ENCODE measurements at places on chromosomes 3 and 15.

GRCh38 chr15:68228971-68229385 lies 550 bp downstream of the CLN6 start:
- DNase-seq: no peak

DNA sequence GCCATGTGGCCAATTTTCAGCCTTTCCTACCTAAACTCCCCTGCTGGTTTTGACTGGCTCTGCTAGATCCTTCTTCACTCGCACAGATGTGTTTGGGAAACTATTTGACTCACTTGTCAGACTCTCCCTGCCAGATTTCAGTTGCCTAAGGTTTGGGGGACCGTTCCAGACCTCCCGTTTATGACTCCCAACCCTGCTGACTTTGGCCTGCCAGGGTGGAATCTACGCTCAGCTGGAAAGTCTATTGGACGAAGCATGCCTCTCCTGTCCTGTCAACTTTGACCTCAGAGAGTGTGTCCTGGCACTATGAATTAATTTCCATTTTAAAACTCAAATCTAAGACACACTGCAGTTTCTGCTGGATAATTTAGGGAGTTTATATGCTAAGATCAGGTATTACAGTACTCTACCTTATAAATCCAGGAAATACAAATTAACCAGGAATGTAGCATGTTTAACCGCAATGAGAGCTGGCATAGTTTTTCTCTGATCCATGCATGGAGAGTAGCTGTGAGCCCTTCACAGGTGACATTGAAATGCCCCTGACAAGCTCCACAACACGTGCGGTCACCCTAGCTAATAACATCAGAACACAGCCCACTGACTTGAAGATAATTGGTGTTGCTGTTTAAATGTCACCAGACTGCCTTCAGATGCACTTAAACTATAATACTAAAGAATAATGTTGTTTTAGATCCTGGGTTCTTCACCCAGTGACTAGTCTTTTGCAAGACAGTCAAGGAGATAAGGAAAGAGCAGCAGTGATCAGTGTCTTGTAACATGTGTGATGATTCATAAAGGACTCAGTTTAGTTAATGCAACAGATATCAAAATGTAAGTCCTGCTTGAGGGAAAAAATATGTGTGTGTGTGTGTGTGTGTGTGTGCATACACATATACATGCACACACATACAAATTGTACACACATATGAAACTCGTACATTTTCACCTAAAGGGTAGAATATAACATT lies 223.0 kb upstream of the MCTP2 start:
- no peak for DNase-seq

DNA sequence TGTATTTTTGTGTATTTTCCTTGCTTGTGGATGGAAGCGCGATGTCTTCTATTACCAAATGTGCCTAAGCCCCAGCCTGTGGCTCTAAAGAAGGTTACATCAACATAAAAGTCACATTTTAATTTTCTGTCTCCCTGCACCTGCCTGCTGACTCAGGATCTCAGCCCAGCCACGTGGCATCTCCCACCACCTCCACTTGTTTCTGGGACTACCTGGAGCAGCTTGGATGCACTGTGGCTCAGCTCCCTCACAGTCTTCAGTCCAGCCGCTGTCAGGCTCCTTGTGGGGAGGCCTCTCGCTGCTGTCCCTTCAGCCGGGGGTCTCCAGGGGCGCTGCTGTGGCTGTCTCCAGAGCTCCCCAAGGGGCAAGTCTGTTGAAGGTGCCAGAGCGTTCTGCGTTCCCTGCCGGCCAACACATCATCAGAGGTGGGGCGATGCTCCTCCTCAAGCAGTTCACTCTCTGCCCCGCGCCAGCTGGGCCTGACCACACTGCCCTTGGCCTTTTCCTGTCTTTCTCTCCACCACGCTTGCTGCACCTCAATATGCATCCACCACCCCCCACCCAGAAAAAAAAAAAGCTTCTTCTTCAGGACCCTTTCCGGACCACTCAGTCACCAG lies 47.7 kb upstream of the BDH1 start:
- DNase-seq: no peak

- no peak for DNase-seq
These were observed 140.2 kb upstream of the LYSMD4 start for GRCh38 chr15:99873451-99873850.

DNA sequence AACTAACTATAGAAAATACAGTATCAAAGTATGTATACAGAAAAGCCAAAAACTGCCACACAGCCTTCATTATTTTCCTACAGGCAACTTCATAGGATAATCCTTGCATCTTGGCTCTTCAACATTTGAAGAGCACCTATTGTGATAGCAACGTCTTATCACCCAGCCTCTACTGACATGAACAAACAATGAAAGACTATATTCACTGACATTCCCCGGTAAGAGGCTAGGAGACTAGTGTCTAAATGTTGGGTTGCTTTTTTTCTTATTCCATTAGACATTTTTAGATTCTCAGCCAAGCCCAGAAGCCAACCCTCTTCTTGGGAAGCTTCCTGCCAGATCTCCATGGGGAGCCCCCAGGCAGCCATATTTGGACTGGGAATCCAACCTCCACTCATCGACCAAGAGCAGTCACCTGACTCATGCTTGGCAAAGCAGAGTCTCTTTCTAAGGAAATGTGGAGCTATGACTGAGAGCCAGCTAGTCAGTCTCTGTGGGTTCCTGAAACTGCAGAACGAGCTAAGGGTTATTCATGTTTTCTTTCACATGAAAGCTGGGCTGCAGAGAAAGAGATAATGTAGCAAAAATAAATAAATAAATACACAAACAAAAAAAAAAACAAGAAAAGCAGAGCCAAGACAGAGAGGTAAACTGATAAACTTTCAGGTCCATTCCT lies 227.5 kb downstream of the MAGI1 start:
- no peak for DNase-seq

- peak; percentile 84 for DNase-seq
These were observed 52.2 kb downstream of the ABI3BP start for GRCh38 chr3:100941041-100941440.

- DNase-seq: peak; percentile 30
These were observed 5.3 kb upstream of the SPESP1 start for GRCh38 chr15:68924866-68925560.

DNA sequence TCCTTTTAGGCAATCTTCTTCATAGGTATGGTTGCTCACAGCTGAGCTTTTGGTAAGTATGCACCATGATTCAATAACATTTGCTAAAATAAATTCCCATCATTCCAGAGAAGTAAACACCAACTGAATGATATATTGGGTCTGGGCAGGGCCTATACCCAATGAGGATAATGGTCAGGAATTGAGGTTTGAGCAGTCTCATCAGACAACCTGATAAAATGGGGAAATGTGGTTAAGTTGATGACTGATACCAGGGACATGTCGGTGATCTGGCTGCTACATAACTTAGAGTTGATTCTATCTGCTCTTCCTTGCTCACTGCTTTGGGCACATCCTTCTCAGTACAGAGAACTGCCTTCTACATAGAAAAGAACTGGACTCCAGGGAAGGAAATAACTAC lies 92.9 kb downstream of the GPR156 start:
- no peak for DNase-seq

GRCh38 chr15:77369168-77369567 lies 50.7 kb downstream of the PEAK1 start:
- DNase-seq: no peak

GRCh38 chr3:187932530-187932929 lies 187.3 kb upstream of the BCL6 start:
- DNase-seq: no peak

DNA sequence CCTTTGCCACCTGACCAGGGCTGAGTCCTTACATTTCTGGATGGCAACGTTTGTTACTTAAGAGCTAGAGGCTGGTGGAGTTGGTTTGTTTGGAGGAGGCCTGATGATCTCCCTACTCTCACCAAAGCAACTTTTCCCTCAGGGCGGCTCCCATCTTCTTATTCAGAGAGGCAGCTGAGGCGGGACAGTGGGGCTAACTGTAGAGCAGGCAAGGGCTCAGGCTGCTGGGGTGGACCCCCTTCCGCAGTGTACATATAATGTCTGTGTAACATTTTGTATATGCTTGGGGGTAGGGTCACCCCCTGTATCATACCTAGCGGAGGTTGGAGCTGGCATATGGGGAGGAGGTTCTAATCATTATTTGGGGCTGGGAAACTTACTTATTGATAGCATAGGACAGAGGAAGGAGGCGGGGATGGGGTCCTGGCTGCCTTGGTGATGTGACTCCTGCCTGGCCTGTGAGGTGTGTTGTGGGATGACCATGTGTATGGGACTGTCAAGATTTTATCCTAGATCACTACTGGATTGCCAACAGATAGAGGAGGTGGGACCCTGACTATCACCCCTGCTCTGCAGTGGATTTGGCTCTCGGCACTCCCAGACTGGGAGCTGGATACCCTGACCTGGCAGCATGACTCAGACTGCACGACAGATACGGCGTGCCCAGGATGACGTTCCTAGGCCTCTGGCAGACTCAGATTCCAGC lies 52.5 kb upstream of the UBE2Q2 start:
- no peak for DNase-seq

GRCh38 chr3:163890661-163891060 lies 1187.6 kb downstream of the SI start:
- no peak for DNase-seq

DNA sequence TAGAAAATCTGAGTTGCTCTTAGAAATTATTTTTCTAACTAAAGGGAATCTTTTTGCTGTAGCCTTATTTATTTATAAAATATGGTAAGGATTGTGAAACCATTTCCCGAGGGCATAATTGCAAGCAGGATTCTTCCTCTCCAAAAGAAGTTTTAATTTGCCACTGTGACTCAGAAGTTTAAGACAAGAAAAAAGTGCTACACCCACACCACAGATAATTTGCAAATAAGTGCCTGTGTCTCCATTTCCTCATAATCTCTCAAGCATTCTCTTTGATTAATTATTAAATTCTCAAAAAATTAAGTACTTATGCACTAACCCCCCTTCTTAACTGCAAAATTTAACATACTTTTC lies 43.6 kb downstream of the RASA2 start:
- peak; percentile 61 for DNase-seq

DNA sequence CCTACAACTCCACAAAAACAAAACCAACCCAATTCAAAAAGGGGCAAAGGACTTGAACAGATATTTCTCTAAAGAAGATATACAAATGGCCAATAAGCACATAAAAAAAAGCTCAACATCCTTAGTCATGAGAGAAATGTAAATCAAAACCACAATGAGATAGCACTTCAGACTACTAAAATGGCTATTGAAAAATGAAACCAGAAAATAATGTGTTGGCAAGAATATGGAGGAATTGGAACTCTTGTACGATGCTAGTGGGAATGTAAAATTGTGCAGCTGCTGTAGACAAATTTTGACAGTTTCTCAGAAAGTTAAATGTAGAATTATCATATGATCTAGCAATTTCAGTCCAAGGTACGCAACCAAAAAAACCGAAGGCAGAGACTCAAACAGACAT lies 29.0 kb downstream of the KY start:
- no peak for DNase-seq

DNA sequence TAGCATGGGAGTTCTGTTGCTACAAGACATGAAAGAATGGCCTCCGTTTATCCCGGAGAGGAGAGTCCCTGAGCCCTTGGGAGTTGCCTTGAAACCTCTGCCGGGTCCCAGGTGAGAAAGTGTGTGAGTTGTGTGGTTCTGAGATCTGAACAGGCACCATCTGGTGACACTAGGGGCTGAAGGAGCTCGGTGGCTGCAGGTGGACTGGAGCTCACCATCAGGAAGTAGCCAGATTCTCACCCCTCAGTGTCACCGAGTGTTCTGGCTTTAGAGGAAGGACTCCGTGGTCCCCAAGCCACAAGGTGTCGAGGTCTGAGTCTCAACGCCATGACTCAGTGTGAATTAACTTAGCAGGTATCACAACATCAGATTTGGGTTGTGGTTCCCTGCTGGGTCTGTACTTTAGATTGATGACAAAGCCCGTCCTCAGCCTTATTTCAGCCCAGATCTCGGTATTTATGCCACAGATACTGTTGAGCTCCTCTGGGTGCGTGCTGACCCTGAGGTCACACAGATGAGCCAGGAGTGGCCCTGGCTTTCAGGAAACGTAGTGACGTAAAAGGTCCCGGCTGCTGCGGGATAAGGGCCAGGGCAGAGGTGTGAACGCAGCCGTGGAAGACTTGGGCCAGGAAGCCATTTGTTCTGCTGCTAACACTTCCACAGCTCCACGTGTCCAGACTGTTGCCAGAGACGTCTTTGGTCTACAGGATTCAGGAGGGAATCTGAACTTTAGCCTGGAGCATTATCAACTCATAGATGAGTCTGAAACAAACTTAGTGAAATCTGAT lies 54.4 kb downstream of the PGPEP1L start:
- DNase-seq: no peak

- DNase-seq: no peak
These were observed 221.8 kb upstream of the SUCLG2 start for GRCh38 chr3:67876261-67876660.

GRCh38 chr3:193809106-193809505 lies 216.1 kb downstream of the OPA1 start:
- DNase-seq: no peak

- DNase-seq: no peak
These were observed 2.4 kb downstream of the ANPEP start for GRCh38 chr15:89812011-89812846.

DNA sequence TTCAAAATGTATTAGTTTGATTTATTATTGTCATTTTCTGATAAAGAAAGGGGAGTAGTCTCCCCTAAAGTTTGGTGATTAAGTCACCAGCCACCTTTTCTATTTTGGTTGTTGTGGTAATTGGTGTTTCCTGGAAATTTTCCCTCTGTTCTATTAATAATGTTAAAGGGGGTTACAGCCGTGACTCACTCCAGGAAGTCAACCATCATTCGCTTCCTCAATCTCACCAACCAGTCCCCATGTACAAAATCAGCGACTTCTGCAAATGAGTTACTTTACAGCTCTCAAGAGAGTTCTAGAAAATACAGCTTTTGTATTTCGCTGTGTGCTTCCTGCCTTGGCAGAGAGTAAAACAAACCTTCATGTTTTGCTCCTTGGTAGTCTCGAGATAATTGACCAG lies 285.1 kb downstream of the LPP start:
- DNase-seq: no peak

GRCh38 chr3:60746695-60747416 lies 504.4 kb downstream of the FHIT start:
- DNase-seq: peak; percentile 52

GRCh38 chr3:129954514-129954913 lies 20.0 kb upstream of the TRH start:
- no peak for DNase-seq

DNA sequence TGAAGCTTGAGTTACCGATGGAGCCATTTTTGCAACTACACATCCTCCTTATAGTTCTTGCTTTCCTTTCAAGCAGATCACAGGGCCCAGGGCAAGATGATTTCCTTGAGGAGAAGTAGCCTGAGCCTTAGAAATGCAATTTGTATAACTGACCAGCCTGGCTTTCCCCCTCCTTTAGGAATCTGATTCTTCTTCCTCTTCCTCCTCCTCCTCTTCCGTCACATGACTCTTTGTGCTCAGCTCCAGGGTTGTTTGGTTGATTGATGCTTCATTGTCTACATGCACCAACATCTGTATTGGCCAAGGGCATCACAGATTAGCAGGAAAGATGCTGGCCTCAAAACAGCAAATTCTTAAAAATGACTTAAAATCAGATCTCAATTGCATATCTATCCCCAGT lies 3.3 kb downstream of the SNAPC5 start:
- no peak for DNase-seq

Measured in foreskin keratinocyte (primary cell).